Activated T-cell treated with anti-CD3 and anti-CD28 coated beads for 4 hours (primary cell): ENCODE measurements at places on chromosomes 12 and 14.
A peak's percentile ranks its signal among the peaks of the same experiment; 100 is the strongest.

DNA sequence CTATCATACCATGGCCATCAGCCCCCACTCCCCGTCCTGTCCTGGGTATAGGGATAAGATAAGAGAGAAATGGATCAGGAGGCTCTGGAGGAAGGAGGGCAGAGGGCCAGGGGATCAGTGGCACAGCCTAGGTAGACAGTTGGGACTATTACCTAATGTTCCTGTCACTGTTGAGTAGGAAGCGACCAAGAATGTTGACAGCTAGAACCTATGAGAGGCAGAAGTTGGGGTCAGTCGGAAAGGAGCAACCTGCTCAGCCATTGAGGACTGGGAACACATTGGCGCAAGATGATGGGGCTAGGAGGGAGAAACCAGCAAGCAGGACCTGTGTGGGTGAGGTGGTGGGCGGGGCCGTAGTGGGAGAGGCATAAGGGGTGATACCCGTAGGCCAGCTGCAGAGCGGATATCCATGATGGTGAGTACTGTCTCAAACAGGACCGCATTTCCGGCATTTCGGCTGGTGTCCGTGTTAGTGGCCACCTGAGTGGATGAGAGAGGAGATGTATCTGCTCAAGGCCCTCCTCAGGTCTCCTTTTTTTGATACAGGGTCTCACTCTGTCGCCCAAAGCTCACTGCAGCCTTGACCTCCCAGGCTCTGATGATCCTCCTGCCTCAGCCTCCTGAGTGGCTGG, 3.3 kb downstream of the AP1G2 start:
- DNase-seq: no peak

- DNase-seq: no peak
These were observed 6.7 kb upstream of the C12orf50 start for GRCh38 chr12:88035907-88036289.

DNA sequence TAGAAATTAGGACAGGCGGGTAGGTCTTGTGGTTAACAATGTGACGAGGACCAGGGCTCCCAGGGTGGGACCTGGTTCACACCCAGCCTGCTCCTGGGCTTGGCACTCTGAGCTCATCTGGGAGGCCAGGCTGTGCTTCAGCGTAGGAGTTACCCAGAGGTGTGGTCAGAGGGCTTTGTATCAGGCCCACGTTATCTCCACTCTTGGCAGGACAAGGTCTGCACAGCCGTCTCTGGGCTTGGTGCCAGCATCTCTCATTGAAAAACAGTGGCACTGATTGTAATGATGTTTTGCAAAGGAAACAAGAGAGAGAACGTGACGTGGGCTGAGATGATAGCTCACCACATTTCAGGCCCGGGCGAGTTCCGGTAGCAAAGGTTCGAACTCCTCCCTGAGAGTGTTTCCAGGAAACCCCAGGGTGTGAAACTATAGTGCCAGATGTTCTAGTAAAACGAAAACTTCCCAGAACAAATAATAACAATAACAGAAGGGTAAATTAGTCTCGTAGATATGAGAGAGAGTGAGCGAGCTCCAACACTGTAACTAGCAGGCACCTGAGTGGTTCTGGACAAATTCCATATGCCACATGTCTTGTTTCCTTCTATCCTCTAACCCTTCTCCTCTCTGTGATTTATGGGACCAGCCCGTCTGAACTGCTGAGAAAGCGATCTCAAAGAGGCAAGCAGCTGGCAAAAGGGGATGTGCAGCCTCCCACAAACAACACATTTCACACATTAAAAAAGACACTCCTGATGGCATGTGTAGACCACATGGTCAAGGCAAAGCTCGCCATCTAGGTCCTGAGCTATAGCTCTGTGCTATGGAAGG, 227.3 kb downstream of the KTN1 start:
- DNase-seq: peak; percentile 46

GRCh38 chr14:61308198-61308597, 13.2 kb upstream of the PRKCH start:
- DNase-seq: no peak

DNA sequence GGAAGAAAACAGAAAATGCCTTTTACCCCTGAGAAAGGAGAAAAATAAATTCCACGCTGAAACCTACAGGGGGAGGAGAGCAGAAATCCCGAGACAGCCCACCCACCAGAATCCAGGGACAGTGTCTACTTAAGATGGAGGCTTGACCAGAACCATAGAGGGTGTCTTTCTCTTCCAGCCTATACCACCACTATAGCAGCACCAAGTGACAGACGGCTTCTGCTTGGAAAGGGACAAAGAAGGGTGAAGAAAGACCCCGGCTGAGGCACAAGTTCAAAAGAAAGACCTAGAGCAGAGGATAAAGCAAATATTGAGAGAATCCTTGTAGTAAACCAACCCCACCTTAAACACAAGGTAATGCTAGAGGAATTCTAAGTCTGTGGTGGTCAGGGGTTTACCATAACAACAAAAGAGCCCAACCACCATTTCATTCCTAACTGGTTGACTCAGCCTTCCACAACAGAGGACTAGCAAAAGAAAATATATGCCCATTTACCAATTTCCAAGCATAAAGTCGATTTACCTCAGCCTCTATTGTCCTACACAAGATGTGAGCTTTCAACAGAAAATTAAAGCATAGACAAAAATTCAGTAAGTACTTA, 105.3 kb upstream of the FOXG1 start:
- DNase-seq: no peak

DNA sequence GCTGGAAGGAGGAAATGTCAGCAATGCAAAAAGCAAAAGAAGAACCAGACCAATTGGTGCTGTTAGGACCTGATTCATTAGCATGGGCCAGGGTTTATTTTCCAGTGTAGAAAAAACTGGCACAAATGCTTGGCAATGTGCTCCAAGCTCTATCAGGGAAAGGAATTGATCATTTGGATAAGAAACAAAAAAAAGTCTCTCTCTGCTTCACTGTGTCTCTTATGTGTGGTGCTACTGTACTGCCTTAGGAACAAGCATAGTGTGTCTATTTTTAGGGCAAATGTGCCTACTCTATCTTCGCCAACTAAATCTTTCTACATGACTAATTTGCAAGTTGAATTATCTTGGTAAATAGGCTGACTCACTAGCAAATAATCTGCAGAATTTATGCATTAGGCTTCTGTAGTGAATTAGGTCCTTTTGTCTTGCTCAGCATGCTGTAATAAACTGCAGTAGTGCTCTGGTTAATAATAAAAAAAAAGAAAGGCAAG, 236.7 kb downstream of the MDGA2 start:
- DNase-seq: no peak

DNA sequence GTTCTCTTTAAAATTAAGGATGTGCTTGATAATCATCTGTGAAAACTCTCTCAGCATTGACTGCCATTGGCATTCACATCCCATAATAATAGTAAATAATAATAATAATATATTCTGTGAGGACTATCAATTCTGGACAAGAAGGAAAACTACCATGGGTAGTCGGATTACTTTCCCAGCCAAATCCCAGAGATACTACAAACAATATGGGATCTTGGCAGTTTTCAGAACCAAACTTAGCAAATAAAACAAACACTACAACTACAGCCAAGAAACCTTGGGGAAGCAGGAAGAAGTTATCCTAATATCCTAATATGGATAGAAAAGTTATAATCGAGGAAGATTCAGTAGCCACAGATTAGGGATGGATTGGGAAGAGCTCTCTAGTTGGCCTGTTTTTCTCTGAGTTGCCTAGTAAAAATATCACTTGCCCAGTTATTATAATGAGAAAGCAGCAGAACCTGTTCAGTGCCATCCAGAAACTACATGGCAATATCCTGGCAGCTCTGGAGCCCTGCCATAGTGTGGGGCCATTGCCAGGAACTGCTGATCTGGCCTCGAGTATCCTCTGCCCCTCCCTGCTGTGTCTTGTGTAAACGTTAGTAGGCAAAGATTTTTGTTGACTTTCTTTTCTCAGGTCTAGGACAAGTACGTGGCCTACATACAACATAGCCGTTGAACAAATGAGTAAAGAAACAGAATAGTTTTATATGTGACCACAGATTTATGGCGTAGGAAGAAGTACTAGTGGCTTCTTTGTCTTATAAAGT, 193.5 kb downstream of the SLC2A13 start:
- DNase-seq: no peak

- DNase-seq: no peak
These were observed 15.7 kb upstream of the ACOT1 start for GRCh38 chr14:73521229-73521628.

- DNase-seq: no peak
These were observed 181.9 kb downstream of the PAH start for GRCh38 chr12:102735104-102735503.

DNA sequence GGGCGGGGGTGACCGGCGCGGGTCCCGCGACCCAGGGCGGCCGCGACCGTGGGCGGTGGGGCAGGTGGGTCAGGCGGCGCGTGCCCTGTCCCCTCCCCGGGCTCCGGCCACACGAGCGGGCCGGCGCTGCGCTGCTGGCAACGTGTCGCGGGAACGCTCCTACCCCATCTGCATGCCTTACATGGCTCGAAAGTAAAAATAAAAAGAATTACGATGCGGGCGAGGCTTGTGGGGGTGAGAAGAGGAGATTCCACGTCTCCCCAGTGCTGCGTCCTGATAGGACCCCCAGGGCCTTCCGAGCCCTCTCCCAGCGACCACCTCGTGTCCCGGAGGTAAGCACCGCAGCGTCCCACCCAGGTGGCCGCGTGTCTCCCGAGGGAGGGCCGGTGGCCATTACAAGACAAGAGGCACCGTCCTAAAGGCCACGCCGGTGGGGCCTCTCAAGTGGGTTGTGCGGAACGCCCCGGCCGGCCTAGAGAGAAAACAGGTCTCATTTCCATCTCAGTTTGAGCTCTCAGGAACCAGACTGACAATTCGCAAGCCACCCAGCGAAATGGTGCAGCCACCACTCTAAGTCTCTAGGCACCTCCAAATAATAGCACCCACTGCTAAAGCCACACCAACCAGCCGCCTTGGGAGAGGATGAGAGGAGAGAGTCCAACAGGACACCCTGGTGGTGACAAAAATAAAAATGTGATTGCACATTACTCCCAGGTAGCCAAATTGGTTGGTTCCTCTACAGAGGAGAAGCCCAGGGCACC, 612 bp upstream of the FOXN3 start:
- DNase-seq: peak; percentile 38

DNA sequence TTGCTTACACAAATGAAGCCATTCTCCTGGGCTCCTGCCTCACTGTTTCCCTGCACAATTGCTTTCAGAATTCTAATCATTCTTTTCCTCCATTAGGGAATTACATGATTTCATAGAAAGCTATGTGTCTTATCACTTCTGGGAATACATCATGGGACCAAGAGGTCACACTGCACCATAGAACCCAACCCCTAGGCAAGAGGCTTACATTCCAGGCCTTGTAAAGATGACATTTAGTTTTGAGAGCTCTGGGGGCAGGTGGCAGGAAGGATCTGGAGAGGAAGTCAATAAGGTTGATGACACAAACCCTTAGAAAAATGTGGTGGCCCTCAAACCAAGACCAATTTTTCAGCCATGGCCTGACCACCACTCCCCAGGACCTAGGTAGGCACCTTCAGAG, 57.1 kb downstream of the NUAK1 start:
- DNase-seq: no peak

DNA sequence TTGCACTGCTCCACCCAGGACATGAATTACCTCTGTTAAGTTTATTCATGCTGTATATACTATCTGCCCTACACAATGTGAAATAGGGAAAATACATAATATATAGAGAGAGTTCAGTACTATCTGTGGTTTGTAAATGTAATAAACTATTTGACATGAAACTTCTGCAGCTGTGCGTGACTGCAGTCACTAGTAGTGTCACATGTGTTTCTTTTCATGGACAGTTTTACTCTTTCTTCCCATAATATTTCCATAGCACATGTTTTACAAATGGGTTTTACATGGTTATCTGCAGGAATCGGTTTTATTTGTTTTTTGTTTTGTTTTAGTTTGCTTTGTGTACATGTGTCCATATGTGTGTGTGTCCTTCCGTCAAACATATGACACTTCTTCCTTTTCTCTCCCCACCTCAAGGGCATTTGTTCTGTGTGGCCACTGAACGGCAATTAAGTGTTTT, 1644.1 kb upstream of the FLRT2 start:
- no peak for DNase-seq

DNA sequence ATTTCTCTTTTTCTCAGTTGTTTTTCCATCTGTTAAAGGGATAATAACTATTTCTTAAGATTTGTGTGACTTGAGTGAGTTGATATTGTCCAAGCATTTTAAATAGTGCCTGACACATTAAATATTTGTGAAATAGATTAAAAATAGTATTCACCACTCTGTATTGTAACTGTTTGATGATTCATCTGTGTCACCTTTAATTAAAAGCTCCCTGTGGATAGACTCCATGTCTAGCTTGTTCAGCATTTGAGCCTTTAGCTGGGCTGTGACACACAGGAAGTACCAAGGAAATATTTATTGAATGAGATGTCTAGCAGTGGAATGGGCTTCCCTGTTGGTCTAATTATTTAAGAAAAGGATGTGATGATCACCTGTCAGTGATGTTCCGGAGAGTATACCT, 1.8 kb upstream of the GLIPR1L2 start:
- DNase-seq: no peak

GRCh38 chr12:50005175-50005574, 20.1 kb downstream of the RACGAP1 start:
- DNase-seq: no peak

DNA sequence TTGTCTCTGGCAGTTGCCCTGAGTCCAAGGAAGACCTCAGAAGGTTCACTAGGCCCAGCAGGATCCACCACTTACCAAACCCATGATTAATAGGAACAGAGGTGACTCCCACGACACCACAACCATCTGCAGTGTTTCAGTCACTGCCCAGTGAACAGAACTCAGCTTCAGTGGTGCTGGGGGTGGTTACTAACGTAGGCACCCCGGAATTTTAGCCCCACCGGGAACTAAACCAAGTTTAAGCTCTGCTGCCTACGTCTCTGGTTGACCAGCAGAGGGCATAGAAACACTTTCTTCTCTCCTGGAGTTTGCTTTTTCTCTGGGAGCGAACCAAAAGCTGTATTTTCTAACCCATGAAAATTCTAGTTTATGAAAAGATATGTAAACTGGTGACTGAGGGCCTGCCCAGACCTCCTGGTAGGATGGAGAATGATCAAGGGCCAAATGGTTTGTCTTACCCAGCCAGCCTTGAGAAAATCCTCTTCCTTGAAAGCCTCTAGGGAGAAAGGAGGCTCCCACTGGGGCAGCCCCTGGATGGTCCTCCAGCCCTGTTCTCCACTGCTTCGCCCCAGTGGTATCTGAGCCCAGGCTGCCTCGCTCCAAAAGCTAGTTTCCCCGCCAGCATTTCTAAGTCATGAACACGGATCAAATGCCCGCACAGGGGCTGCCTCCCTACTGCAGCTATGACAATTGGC, 379.8 kb downstream of the DPF3 start:
- no peak for DNase-seq

DNA sequence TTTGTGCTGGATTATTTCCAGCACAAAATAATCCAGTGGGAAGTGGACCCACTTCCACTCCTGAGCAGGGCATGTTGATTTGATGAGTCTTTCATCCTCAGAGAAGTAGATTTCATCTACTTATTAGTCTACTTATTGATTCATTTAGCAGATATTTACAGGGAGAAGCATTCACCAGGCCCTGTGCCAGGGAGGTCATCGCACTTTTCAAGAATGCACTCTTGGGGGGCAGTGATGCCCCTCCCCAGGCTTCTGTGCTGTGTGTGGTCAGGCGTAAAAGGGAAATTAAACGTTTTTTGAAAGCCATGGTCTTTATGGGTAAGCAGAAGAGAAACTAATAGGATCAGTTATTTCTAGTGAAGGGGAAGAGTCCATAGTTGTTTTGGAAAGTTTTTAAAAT, 610.7 kb upstream of the TMEM132C start:
- DNase-seq: no peak
